ENCODE measurements at places on chromosomes 16 and 17.

DNA sequence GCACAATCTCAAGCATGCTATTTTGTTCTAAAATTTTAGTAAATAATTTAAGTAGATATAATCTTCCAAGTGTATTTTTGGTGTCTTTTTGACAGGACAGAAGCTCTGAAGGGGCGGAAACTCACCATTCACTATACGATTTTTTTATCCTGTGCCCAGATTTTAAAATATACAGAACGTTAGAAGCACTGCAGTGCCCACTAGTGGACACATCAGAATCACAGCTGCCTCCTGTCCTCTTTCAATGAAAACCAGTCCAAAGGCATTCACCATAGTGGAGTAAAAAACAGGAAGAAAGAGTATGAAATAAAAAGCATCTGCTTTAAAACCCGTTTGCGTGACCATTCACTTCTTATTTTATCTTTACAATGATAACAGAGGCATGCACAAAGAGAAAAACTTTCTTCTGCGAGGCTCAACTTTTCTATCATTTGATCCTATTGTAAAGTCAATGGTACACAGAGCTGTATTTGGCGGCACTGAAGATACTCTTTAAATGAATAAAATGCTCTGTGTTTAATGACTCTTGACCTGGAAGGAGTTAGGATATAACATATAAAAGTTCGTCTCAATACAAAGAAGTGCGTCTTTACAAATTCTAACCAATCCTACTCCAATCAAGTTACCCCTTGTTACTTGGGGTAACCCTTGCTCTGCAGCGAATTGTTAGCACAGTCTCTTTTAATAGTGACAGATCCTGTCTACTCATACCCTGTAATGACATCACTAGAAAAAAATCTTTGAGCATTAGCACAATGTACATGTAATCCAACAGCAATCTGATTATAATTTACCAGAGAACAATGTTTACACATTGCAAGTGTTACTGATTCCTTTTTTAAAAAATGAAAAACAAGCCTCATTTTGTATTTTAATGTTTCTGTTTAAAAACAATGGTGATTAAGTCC, 339.8 kb upstream of the PSMD7 start:
- peak; percentile 48 for DNase-seq

GRCh38 chr17:18896146-18896545, 38.2 kb downstream of the PRPSAP2 start:
- DNase-seq = no peak

- DNase-seq = no peak
Measured at GRCh38 chr16:30875871-30876801, 17.7 kb downstream of the BCL7C start.

DNA sequence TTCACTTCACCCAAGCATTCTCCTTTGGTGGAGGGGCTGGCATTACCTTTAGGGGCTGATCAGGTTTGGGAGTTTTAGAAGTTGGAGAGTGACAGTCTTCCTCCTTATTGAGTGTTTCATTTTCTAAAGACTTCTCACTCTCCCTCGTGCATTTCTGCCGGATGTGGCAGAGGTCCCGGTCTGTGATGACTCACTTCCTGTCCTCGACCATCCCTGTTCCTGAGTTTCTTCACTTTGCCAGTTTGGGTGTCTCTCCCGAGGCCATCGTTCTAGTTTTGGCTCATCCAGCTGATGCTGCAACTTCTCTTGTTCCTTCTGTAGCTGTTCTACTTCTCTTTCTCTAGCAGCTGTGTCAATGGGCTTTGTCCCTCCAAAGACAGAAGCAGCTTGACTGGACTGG, 104.3 kb downstream of the PHKB start:
- peak; percentile 53 for DNase-seq

- DNase-seq = no peak
Measured at GRCh38 chr16:81634380-81635062, 144.6 kb upstream of the PLCG2 start.

- no peak for DNase-seq
Measured at GRCh38 chr16:81927561-81928185, 83.6 kb downstream of the SDR42E1 start.

- no peak for DNase-seq
Measured at GRCh38 chr16:85037050-85037410, 9.4 kb downstream of the KIAA0513 start.

- no peak for DNase-seq
Measured at GRCh38 chr17:32720671-32721070, 156.3 kb downstream of the MYO1D start.

DNA sequence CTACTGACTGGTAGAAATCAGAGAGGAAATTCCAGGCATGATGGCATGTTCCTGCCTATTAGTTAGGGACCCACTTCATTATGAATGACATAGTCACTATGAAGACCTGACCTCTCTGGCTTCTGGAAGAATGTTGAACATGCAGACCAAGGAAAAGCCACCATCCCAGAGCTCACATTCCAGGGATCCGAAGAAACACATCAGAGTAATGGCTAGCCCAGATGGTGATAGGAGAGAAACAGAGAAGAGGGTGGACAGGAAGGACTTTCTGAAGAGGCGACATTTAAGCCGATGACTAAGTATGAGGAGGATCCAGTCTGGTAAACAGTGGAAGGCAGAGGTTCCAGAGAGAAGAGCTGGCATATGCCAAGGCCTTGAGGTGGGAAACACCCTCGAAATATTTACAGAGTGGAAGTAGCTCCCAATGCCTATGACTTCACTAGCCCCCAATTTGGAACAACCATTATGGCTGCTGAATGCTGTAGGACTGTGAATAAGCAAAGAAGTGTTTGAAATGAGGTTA, 216.2 kb downstream of the RBFOX1 start:
- DNase-seq = no peak

DNA sequence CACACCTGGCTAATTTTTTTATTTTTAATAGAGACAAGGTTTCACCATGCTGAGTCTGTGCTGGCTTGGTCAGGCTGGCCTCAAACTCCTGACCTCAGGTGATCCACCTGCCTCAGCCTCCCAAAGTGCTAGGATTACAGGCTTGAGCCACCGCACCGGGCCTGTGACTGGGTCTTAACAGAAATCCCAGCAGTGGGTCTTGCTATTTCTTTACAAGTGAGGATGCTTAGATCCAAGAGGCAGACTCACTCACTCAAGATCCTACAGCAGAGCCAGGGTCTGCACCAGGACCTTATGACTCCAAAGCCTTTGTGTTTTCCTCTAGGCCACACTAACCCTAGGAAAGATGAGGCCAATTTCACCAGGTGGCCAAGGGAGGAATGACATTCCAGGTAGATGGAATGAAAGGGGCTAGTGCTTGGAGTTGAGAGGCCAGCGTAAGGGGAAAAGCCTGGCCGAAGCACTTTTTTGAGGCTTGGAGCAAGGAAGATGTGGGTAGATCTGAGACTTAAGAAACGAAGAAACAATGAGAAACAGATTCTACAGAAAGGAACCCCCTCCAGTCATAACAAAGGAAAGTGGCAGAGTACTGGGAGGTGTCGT, 5.7 kb upstream of the STAT5A start:
- no peak for DNase-seq

DNA sequence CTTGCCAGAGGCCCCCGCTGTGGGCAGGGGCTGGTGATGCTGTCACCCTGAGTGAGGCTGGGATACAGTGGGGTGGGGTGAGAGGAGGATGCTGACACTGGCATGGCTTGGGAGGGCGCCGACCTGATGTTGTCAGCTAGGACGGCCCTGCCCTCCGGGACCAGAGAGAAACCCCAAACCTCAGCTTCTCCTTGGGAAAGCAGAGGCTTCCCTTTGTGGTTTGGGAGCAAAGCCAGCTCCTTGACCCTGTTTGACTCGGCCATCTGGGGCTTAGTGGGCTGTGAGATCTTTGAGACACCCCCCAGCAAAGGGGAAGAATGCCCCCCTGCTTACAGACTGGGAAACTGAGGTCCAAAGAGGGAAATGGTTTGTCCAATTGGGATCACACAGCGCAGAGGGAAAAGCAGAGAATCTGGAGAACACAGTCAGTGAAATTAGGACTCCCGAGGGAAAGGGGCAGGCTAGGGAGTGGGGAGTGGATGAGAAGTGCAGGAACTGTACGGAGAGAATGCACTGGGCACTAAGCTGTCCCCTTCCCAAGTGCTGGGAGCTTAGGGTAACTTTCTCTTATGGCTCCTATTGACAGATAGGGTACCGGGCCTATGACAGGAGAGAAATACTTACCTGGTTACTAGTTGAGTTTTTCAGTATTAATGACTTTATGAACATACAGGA, 40.7 kb upstream of the DLX4 start:
- DNase-seq = no peak

DNA sequence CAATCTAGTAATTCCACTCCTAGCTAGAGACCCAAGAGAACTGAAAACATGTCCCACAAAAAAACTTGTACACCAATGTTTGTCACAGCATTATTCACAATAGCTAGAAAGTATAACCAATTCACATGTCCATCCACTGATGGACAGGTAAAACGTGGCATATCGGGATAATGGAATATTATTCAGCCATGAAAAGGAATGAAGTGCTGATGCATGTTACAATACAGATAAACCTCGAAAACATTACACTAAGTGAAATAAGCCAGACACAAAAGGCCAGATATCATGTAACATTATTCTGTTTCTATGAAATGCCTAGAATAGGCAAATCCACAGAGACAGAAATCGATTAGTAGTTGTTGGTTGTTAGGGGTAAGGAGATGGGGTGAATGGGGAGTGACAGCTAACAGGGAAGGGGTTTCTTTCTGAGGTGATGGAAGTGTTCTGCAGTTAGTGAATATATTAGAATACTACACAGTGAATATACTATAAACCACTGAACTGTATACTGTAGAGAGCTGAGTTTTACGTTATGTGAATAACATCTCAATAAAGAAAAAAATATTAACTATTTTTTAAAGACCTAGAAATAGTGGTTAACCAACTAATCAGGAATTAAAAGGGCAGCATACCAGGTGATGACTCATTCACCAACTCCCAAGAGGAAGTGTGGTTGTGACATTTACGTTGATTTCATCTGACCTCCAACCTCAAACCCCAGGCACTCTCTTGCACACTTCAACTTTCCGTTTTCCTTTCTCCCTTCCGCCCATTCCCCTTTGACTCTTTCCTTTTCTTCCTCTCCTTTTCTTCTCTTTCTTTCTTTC, 48.6 kb downstream of the GAS7 start:
- DNase-seq = no peak

DNA sequence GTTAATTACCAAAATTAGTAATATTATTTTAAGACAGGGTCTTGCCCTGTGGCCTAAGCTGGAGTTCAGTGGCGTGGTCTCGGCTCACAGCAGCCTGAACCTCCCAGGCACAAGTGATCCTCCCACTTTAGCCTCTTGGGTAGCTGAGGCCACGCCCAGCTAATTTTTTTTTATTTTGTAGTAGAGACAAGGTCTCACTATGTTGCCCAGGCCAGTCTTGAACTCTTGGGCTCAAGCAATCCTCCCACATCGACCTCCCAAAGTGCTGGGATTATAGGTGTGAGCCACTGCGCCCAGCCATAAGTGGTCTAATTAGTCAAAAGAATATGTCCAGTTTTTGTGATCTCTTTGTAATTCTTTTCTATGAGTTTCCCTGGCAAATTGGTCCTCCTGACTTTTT, 12.0 kb upstream of the CFDP1 start:
- no peak for DNase-seq

DNA sequence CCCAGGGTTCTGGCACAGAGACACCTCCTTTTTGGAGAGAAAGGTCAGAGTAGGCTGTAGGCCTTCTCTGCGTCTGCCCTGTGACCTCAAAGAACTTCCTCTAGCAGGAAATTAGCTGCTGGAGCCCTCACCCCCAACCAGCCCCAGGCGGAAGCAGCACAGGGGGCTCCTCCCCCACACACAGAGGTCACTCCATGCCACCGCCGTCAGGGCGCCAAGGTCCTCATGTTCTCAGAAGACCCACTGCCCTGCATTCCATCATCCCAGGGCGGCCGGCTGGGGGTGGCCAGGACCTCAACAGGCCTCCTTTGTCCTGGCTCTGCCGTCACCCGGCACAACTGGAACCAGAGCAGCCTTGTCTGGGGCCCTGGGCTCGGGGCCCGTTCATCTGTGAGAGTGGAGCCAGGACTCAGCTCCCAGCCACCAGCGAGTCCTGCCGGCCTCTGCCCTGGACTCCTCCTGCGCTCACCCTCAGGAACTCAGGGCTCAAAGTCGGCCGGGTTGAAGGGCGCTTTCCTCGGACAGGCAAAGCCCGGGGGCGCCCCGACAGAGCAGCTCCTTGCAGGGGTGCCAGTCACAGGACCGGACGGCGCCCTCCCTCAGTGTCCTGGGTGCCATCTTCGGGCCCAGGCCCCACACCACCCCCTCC, 1.2 kb downstream of the TMC6 start:
- peak; percentile 88 for DNase-seq

DNA sequence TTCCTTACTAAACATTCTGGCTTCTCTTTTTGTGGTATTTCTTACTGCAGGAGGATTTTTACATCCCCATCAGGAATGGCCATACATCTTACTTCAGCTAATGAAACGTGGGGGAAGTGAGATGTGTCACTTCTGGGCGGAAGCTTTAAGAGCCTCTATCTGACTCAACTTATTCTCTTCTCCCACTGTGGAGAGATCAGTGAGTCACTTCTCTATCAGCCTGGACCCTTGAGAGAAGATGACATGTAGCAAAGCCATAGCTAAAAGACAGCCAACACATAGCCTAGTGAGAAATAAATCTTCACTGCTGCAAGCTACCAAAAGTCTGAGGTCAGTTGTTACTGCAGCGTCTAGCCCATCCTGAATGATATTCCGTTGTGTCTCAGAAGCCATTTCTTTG, 1066.7 kb upstream of the RBFOX1 start:
- DNase-seq = no peak

DNA sequence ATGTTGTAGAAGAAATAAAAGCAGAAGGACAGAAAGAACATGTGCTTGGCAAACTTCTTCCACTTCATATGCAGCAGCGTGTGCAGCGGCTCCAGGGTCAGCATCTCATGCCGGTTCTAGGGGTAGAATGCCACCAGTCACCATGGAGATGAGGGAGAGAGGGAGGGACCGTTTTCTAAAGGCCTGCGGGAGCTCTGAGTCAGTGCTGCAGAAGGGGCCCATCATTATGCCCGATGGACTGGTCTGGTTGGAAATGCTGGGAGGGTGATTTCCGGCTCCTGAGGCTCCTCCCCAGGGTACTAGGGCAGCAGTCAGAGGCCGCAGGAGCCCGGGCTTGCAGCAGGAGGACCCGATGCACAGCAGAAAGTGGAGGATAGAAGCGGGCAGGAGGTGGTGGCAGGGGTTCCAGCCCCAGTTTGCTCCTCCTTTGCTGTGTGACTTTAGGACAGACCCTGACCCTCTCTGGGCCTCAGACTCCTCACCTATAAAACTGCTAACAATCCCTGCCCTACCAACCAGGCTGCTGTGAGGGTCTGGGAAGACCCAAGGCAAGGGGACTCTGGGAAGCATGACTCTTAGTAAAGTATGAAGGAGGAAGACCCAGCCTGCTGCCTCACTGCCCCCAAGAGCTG, 28.6 kb downstream of the TRPV3 start:
- DNase-seq = no peak

GRCh38 chr17:66038125-66038524, 153.8 kb downstream of the CEP112 start:
- no peak for DNase-seq

GRCh38 chr16:68226116-68226515, 9.8 kb downstream of the ESRP2 start:
- DNase-seq = no peak

- no peak for DNase-seq
Measured at GRCh38 chr17:7897773-7898172, 9.2 kb downstream of the CHD3 start.
